ENCODE measurements at places on chromosomes 16 and 17. TPM values are rescaled to one million over a fixed set of nuclear protein-coding genes. Genes with fewer than 3 reads are reported as not detected.
A peak's percentile ranks its signal among the peaks of the same experiment; 100 is the strongest.

DNA sequence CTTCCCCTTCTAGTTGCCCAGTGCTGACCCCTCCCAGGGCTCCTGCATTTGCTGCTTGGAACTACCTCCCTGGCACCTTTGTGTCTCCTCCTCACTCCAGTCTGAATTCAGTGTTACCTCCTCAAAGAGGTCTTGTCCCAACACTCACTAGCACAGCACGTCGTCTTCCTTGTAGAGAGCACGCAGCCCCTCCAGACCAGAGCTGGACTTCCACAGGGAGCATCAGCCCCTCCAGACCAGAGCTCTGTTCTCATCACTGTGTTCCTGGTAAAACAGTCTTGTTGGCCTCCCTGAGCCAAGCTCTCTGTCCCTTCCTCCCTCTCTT lies 27.8 kb upstream of the MGAT5B start:
- DNase-seq: no peak

GRCh38 chr16:78434401-78434800 lies 334.9 kb downstream of the WWOX start:
- DNase-seq: no peak

- DNase-seq: no peak
Observed at GRCh38 chr16:89958068-89958467, 9.5 kb downstream of the DEF8 start.

DNA sequence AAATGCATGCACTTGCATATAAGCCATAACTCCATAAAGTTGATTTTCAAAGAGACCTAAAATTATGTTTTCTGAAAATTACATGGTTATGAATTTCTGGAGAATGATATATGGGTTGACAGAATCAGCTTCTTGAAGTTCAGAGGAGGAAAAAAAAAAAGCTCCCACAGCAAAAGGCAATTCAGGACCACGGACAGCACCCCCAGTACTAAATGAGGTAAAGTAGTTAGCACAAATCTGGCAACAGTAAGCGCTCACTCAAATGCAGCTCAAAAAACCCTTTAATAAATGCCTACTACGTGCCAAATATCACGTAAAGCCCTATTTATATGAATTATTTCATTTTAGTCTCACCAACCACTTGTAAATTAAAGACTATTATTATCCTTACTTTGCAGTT lies 135.2 kb downstream of the SHISA9 start:
- DNase-seq: no peak

GRCh38 chr17:63163158-63163520 lies 197.1 kb downstream of the TANC2 start:
- DNase-seq: no peak

- no peak for DNase-seq
Observed at GRCh38 chr17:43316522-43317142, 82.2 kb upstream of the ARL4D start.

GRCh38 chr16:4052801-4053293 lies 63.4 kb downstream of the ADCY9 start:
- no peak for DNase-seq

- DNase-seq: no peak
Observed at GRCh38 chr16:81687131-81687456, 92.0 kb upstream of the PLCG2 start.

DNA sequence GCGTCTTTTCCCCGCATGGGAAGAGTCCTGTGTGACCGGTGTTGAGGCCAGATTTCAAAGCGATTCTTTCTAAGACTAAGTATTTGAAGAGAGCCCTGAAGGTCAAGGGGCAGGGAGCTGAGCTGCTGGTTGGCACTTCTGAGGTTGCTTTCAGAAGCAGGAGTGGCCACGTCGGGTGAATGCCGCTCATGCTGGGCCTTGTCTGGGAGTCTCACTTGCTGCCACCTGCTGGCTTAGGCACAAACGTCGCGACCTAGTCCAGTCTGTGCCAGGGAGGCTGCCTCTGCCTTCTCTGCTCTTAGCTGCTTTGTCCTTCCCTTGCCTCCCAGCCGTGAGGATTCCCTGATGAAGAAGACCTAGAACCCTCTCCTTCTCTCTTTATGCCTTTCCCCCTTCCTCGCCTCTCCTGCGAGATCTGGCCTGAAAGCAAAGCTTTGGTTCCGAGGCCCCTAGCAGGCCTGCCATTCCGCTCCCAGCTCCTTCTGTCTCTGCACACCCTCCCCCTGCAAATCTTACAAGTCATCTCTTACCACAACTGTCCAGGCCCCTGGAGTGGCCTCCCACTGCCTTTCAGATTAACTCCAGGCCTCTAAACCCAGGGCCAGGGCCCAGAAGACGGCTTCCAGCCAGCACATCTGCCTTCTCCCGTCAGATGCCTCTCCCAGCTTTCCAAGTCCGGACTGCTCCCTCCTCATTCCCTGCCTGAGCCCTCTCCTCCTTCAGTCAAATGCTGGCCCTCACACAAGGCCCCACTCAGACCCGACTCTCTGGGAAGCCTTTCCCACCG lies 11.4 kb downstream of the CTNS start:
- no peak for DNase-seq

- DNase-seq: no peak
Observed at GRCh38 chr17:42230225-42230624, 35.9 kb upstream of the GHDC start.

- no peak for DNase-seq
Observed at GRCh38 chr17:72119873-72120641, 763 bp upstream of the SOX9 start.

- DNase-seq: peak; percentile 9
Observed at GRCh38 chr17:45640141-45640850, 143.8 kb upstream of the CRHR1 start.

DNA sequence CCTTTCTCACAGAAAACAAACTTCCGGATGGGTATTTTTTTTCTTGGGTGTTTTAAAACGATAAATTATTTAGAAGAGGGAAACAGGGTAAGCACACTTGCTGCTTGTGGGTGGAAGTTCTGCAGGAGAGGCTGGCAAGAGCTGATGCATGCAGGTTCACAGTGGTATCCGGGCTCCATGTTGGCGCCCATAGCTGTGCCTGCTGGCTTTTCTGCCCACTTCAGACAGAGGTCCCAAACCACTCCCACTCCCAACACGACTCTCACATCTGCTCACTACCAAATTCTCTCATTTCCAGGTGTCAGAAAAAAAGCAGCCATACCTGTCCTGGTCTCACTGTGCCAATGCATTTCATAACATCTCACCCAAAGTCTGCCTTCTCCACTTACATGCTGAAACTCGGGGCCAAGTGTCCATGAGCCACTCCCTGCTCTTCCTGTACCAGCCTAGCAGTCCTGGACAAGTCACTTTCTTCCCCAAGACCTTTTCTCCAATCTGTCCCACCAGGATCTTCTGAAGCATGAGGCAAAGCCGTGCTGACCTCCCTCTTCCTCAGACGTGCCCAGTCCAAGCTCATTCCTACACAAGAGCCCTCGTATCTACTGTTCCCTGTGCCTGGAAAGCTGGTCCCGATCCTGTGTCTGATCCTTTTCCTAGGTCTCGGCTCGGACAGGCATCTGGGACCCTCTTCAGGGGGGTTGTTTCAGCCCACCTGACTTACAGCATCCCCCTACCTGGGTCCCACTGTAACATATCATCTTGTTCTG lies 1.5 kb downstream of the CD300LF start:
- no peak for DNase-seq

DNA sequence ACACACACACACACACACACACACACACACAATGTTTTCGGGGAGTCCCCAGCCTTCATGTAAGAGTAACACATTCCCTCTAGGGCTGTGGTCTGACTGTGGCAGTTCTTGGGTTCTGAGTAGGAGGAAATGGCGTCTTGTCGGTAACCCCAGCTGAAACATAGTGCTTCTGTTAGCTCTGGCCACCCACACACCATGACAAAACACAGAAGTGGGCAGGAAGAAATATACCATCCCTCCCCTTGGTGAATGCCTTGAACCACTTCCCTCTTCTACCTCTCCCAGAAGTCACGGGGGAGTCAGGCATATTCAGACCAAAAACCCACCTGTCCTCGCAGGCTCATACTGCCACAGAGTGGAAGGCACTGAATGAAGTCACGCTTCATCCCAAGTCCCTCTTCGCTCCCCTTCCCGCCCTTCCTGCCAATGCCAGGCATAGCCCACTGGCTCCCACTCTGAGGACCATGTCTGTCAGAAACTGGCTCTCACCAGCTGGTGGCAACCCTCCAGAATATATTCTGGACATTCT lies 11.5 kb downstream of the SLC35B1 start:
- no peak for DNase-seq

GRCh38 chr17:73595479-73595878 lies 48.8 kb downstream of the SDK2 start:
- no peak for DNase-seq

DNA sequence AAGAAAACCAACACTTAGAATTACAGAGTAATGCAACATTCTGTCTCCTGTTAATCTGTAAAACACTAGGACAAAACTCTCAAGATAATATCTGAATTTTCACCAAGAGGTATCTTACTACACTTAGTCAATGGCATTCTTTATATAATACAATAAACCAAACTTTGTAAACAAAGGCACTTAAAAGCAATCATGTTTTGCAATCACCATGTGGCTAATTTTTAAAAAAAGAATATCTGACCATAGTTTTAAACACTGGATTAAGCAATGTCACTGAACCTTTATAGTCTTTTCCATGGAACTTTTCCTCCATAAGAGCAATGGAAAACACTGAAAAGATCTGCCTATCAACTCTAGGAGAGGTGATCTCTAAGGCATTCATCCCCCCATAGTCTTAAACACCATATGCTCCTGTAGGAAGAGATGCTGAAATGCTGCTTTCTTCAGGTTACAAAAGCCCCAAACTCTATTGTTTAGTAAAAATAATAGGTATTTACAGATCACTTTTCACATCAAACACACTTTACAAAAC lies 144.2 kb upstream of the CORO6 start:
- no peak for DNase-seq

DNA sequence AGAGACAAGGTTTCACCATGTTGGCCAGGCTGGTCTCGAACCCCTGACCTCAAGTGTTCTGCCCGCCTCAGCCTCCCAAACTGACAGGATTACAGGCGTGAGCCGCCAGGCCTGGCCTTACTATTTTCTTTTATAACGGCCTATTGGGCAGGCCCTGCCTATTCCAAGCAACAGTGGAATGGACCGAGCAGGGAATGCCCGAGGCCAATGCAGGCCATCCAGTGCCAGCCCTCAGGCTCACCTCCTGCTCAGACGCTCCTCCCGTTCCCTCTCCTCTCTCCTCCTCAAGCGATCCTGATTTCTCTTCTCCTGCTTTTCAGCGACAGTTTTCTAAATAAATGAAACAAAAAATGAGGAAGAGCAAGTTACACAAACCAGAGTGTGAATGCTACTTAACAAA lies 12.4 kb downstream of the HBQ1 start:
- DNase-seq: no peak

DNA sequence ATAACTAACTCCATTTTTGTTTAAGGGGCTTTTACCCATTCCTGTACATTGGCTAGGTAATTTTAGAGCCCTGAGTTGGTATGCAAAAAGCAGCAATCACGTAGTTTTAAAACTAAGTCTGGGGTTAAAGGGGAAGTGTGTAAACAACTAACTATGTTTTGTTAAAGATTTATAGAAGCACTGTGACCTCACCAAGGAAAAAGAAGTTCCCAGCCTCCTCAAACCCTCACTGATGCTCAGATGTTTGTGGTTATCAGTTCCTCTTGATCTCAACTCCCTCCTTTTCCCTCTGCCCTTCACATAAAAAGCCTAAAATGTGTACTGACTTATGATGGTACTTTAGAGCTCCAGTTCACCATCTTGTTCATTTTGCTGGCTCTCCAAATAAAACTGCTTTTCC lies 119.9 kb upstream of the IRX6 start:
- no peak for DNase-seq

DNA sequence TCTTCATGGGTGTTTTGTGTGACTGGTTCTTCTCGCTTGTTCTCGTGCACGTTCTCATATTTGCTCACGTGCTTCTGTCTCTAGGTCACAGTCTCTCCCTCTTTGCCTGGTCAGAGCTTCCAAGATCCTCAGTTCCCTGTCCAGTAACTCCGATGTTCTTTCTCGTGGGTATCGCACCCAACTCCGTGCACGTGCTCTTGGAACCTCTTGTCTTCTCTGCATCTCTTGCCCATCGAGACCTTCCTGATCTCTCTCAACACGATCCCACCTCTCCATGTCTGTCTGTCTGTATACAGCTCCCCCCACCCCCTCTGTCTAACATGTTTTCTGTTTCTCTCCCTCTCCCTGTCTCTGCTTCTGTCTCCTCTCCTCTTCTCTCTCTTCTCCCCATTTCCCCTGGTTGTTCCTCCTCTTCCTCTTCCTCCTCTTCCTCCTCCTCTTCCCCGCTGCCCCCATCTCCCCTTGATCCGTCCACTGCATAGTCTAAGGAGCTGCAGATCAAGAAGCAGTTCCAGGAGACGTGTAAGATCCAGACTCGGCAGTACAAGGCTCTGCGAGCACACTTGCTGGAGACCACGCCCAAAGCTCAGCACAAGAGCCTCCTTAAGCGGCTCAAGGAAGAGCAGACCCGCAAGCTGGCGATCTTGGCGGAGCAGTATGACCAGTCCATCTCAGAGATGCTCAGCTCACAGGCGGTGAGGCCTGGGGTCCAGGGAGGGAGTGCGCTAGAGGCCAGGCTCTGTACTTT lies 6.1 kb downstream of the HIRIP3 start:
- DNase-seq: no peak

DNA sequence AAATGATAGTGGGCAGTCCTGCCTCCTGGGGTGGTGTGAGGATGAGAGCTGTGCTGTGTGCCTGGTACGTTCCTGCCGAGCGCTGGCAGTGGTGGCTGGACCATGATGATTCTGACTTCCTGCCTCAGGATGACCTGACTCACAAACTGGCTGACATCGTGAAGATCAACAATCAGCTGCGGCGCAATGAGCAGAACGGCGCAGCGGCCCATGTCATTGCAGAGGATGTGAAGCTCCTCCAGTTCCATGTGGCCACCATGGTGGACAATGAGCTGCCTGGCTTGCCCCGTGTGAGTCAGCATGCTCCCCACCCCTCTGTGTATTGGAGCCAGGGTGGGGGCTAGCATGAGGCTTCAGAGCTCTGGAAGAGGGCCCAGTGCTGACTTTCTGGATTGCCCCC lies 13.1 kb downstream of the POLR2A start:
- no peak for DNase-seq

The CX3CL1 gene
- 106 TPM for total RNA-seq

The KLHL10 gene
- not detected for total RNA-seq

The KRTAP4-1 gene
- total RNA-seq: not detected

The TBX4 gene
- not detected for total RNA-seq

The KRT33A gene
- total RNA-seq: not detected

The ARL5C gene
- 0.27 TPM for total RNA-seq

The CD300E gene
- 10.4 TPM for total RNA-seq

The TBC1D3E gene
- total RNA-seq: not detected

The TBX21 gene
- not detected for total RNA-seq

The GSG1L gene
- total RNA-seq: 5.3 TPM

The PCGF2 gene
- total RNA-seq: 14.1 TPM
